Stimulated activated CD4-positive, alpha-beta T cell treated with anti-CD3 and anti-CD28 coated beads, Interleukin-15, amount 100 ng/mL, for 48 hours (primary cell): ENCODE measurements at places on chromosomes 1 and 21.

DNA sequence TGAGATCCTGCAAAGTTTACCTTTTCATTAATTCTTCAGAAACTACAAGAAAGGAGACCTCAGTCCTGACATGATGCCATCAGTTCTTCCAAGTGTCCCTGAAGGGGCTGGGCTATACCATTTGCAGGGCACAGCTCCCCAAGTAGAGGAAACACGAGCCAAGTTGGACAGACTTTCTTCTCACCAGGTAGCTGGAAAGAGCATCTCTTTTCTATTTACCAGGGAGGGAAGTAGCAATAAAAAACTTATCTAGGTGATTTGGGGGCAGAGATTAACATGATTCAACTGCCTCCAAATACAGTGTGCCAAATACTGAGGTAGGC is 103.9 kb upstream of the KCND3 start:
- no peak for DNase-seq

DNA sequence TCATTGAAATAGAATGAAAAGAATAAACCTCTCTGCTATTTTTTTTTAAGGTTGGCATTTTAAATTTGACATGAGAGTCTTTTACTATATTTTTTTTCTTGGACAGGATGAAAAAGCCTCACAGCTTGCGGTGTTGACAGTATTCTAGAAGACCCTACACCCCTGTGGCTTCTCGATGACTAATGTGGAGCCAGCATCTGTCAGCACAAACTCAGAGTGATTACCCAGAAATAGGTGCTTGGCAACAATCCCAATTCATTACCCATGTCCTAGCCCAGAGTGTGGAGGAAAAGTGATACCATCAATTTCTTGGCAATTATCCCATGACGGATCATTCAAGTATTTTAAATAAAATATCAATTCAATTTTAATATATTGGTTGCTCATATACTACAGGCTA is 186.8 kb upstream of the MAP1LC3C start:
- no peak for DNase-seq

DNA sequence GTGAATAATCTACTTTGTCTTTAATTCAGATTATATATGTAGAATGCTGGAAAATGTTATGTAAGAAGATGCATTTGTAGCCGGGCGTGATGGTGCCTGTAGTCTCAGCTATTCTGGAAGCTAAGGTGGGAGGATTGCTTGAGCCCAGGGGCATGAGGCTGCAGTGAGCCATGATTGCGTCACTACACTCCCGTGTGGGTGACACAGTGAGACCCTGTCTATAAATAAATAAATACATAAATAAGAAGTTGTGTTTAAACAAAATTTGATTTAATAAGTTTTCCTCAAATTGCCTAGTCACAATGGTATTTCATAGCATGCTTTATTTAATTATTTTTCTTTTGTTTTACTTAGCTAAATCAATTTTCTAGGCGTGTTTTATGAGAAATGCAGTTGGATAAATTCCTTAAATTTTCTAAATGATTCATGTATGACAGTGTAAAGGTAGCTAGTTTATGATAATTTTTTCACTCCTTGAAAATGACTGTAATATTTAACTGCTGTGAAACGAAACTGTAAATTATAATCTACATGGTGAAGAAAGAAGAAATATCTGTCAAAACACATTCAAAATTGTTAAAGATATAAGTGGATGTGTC is 232.6 kb downstream of the SRGAP2C start:
- DNase-seq = no peak

- no peak for DNase-seq
Measured at GRCh38 chr1:29306471-29307140, 70.3 kb downstream of the PTPRU start.

DNA sequence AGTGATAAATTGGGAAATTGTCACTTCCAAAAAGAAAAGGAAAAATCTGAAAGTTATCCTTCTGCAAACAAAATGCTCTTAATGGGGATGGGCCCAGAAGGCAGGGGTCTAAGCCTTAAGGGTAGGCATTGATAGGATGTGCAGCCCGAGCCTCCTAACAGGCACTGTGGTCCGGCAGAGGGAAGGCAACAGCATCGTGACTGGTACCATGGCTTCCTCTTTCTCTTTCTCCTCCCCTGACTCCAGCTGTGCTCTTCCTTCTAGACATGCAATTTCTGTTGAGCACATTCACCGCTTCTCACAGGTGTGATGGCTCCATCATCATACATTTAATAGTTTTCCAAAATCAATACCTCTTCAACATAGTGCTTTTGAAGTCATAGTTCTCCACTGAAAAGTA is 91.5 kb downstream of the SELENOF start:
- no peak for DNase-seq

- DNase-seq = no peak
Measured at GRCh38 chr1:175075572-175076568, 8.2 kb downstream of the TNN start.

GRCh38 chr21:45142469-45143308 is 68.3 kb downstream of the ADARB1 start:
- DNase-seq = no peak

- no peak for DNase-seq
Measured at GRCh38 chr1:227285745-227286144, 32.5 kb downstream of the CDC42BPA start.
